ENCODE measurements at places on chromosomes 11 and 22. TPM values are rescaled to one million over a fixed set of nuclear protein-coding genes. Genes with fewer than 3 reads are reported as not detected.

DNA sequence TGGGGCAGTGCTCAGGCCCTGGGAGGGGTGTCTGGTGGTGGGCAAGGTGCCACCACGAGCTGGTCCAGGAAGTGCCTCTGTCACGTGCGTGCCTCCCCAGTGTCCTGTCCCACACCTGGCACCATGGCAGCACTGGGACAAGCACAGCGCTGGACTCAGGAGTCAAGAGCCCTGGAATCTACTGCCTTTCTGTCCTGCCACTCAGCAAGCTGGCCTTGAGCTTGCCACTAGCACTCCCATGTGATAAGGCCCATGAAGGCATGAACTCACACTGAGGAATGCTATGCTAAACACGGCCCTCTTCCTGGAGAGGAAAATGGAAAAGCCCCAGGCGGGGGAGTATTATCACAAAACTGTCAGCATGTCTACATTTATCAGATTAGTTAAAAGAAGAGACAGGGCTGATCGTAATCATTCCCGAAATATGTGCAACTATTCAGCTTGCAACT lies 50.7 kb upstream of the SLC35C1 start:
- peak; percentile 83 for DNase-seq

CHST1 gene
- 3.6 TPM for total RNA-seq

DNA sequence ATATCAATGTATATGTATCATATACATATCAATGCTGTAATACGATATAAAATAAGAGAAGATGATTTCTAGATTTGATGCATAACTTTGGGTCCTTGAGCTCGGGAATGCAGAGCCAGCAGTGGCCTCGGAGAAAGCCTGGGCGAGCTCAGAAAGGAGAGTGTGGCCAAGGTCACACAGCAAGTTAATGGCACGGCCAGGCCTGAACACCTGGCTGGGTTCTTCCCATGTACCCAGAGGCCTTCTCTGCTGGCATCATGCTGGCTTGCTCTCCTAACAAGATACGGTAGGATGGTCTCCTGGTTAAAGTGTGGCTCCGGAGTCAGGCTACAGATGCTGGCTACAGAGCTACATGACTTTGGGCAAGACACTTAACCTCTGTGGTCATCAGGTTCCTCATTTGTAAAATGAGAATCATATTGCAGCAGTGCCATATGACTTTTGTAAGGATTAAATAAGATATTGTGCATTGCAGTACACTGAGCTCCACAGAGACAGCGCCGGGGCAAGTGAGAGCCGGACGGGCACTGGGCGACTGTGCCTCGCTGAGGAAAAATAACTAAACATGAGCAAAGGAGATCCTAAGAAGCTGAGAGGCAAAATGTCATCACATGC lies 29.9 kb downstream of the TPST2 start:
- DNase-seq = no peak

WBP2NL gene
- total RNA-seq = 0.59 TPM

MALAT1 gene
- 5,066 TPM for total RNA-seq

- no peak for DNase-seq
These were observed 45.3 kb downstream of the CADM1 start for GRCh38 chr11:115458877-115459276.

OR51B4 gene
- total RNA-seq = not detected

All from right cardiac atrium (tissue), 5 donors.